NCI-H1694 treated with DMSO at 0.1 percent for 48 hours (cell line): ENCODE measurements at places on chromosomes 1 and 21.

- peak; percentile 70 for DNase-seq
Observed at GRCh38 chr1:208030288-208031091, 119.6 kb upstream of the CD34 start.

- no peak for DNase-seq
Observed at GRCh38 chr1:212368073-212368484, 46.6 kb downstream of the PACC1 start.

DNA sequence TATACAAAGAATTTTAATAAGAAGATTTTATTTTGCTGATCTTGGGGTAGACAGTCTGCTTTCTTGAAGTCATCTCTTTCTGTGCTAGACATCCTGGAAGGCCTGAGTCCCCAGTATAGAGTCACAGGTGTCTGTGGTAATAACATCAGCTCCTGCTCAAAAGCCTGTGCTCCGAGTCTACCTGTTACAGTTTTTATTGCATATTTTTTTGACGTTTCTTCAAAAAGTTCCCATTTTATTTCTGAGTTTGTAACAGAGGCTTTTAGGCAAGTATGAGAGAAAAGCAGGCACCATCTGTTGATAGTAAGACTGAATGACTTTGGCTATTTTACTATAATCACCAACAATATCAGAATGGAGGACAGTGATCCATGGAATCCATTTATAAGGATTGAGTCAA is 58.0 kb upstream of the WDR26 start:
- no peak for DNase-seq

- DNase-seq = no peak
Observed at GRCh38 chr1:204130981-204131892, 20.6 kb downstream of the ETNK2 start.

- DNase-seq = no peak
Observed at GRCh38 chr1:42137766-42138165, 15.4 kb upstream of the GUCA2B start.

DNA sequence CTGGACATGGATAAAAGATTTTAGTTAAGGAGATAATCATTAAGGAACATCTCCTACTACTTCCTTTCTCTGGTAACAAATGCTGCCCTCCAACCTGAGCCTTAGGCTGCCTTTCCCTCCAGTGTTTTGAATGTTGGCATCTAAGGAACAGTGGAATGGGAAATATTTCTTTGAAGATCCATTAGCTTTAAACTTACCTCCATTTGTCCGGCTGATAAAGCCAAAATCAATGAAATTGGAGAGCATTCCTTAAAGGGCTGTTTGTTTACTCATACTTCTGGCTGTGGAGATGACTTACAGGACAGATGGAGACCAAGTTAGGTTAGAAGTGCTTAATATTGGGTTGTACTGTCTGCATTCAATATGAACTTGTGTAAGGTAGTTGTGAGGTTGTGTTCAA is 439.1 kb downstream of the PLA2G4A start:
- no peak for DNase-seq

DNA sequence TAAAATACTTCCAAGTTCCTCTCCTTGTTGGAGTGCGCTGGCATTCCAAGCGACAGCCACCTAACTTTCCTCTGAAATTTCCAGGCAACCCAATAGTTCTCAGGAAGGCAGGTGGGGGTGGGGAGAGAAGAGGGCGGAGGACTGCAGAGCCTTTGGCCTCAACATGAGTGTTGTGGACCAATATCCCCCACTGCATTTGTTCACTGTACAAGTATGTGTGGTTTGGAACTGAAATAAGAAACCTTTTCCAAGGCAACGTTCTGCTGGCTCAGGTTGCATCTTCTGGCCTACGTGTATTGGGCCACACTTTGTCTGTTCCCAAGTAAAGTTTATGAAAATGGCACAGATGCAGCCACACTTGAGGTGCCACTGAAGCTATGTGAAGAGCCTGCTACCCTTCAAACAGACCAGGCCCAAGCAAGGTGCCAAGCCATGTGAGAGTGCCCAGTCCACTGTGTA is 153.4 kb downstream of the DHRS3 start:
- DNase-seq = no peak

DNA sequence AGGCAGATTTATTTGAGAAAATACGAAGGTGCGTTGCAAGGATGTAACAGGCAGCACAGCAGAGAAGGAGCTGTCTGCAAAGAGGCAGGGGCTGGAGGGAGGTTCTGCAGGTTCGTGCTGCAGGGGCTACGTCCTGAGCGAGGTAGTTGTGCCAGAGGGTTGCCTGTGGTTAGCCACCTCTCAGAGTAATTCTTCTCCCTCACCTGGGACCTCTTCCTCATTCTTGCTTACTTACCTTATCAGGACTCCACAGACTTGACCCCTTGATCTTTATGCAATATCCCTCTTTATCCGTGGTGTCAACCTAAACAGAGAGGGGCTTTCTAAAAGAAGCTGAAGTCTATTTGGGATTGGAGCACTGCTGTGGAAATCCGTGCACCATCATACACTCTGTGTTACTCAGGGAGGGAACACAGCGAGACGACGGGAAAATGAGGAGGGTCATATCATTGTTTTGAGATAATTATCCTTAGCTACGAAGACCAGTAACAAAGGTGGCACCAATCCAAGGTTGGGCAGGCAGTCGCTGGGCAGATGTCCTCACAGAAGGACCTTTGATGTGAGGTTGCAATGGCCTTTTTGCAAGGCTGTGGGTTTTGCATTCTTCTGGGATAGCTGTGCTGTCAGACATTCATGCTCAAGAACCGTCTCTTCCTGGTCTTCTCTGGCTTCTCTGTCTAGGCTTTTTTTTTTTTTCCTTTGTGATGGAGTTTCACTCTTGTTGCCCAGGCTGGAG is 82.8 kb downstream of the WDR4 start:
- DNase-seq = no peak

- DNase-seq = no peak
Observed at GRCh38 chr1:178664278-178664677, 60.8 kb upstream of the RALGPS2 start.

DNA sequence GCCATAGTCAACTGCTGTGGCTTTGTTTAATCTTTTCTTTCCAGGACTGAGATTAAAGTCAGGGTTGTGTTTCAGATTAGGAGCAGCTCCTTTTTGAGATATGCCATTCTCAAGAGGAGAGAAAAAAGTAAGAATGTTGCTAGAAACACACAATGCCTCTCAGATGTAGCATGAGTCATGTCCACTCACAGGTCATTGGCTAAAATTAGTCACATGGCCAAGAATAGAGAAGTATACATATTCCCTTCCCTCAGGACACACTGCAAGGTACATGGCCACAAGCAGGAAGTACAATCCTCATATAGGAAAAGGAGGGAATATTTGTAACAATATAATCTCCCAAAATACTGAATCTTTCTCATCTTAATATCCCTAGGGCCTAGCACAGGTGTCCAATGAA is 141.9 kb upstream of the PTBP2 start:
- no peak for DNase-seq

- no peak for DNase-seq
Observed at GRCh38 chr1:183487674-183488442, 15.6 kb downstream of the SMG7 start.

- no peak for DNase-seq
Observed at GRCh38 chr1:4616831-4617465, 37.5 kb upstream of the AJAP1 start.

- no peak for DNase-seq
Observed at GRCh38 chr21:37658817-37659458, 257.3 kb downstream of the KCNJ6 start.

GRCh38 chr1:98181036-98181764 is 260.4 kb upstream of the DPYD start:
- DNase-seq = no peak

DNA sequence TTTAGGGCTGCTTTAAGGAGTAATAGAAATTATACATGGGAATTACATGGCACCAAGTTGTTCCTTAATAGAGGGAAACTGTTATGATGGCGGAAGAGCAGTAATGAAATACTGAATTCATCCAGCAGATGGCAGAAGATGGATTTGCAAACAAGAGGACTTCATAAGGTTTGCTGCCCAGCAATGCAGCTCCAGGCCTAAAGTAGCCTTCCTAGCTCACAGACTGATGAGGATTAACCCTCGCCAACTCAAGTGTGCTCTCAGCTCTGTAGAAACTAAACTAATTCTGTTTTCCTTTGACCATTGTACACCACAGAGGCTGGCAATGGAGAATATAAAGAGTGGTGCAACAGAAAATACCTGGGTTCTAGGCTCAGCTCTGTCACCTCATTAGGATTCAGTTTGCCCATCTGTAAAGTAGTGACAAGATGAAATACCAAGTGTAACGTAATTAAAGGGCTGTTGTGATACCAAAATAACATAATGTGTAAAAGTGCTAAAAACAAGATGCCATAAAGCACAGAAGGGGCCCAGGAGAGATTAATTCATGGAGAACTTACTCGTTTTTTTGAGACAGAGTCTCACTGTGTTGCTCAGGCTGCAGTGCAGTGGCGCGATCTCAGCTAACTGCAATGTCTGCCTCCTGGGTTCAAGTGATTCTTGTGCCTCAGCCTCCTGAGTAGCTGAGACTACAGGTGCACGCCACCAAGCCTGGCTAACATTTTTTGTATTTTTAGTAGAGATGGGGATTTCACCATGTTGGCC is 102.4 kb upstream of the SERBP1 start:
- peak; percentile 63 for DNase-seq

DNA sequence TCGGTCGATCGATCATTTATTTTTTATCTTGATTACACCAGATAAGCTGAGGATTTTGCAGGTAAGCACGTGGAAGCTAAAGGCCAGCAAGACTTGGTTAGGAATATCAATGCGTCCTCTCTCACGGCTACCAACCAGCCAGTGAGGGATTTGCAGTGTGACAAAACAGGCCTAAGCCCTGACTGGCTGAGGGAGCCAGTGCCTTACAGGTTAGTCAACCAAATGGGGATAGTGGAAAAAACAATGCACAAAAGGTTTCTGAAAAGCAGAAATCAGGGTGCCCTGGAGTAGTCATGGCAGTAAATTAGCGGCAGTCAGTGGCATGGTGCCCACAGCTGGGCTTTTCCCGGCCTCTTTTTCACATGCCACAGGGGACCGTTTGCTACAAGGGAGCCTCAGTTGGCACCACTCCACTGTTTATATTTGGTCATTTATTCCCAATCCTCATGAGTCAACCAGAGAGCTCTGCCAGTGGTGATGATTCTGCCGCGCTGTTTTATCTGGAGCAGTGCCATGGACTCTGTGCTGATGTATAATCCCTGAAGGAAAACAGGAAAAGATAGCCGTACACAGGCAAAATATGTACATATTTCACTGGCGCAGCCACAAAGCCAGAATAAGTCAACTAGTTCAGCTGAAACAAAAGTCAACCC is 167.6 kb downstream of the RHOU start:
- peak; percentile 90 for DNase-seq

- no peak for DNase-seq
Observed at GRCh38 chr21:34909492-34910292, 139.4 kb downstream of the RUNX1 start.

DNA sequence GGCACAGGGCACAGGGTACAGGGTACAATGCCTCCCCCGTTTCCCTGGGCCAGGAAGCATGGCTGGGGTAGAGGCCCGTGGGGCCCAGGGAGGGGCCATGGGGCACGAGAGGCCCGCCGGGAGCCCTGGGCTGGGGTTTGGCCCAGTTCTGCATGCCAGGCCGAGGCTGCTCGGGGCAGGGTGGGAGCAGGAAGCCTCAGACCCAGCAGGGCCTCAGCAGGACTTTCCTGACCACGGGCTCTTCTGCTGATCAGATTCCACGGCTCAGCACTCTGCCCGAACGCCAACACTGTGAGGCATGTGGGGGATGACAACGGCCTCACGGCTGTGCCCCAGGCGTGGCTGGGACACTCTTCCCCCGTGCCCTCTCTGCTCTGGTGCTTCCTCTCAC is 104.3 kb downstream of the NPHP4 start:
- DNase-seq = no peak

DNA sequence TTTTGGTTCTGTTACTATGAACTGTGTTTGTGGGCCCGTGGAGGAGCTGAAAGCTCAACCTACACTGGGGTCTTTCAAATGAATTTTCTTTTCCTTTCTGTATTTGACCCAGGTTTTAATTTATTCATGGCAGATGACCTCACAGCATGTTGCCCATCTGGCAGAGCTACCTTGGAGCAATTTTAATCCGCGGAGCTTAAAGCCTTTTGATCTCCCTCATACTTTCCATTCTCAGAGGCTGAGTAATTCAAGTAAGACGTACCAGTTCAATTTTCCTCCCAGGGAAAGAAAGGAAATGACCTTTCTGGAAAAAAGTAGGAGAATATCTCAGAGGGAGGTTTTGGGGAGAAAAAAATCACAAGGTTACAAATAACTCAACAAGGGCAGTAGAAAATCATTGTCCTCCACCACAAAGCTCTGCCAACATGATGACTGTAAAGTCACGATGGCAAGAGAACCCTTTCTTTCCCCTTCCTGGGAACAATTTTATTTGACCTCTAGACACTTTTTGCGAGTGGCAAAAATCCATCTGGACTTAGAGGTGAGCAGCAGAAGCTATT is 21.6 kb upstream of the PCP4 start:
- no peak for DNase-seq

DNA sequence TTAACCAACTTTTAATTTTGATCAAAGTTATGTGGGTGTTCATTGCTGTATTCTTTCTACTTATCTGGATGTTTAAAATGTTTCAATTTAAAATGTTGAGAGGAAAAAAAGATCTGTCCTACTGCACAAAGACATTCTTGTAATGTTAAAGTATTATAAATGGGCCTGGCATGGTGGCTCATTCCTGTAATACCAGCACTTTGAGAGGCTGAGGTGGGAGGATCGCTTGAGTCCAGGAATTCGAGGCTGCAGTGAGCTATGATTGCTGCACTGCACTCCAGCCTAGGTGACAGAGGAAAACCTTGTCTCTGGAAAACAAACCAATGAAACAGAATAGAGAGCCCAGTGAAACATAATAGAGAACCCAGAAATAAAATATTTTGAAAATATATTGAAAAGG is 65.5 kb upstream of the LRRC8B start:
- no peak for DNase-seq

DNA sequence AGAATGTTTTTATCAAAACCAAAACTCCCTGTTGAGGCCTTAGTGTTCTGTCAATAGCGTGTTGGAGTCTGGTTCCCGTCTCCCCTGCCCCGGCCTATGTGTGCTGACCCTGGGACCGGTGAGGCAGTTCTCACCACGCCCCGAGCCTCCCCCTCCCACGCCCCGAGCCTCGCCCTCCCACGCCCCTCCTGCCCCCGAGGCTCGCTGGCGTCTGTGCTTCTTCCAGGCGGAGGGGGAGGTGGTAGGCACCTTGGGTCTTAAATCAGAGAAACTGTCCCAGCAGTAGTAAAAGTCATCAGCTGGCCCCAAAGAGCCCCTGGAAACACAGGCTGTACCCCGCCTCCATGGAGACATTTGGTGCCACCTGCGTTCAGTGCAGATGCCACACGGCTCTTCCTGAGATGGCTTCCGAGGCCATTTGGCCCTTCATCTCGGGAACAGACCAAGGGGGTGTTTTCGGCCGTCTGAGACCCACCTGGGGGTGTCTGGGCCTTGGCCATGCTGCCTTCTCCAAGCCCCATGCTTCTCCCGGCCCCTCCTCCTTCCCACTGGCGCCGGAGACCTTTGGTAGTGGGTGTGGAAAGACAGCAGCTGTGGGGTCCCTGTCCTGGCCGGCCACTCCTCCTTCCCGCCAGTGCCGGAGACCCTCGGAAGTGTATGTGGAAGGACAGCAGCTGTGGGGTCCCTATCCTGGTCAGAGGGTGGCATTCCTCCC is 44.7 kb downstream of the SKI start:
- DNase-seq = no peak
